ELR (cell line): ENCODE measurements at places on chromosomes 16 and 17.

GRCh38 chr17:80443916-80444643, 29.1 kb downstream of the ENDOV start:
- no peak for DNase-seq

DNA sequence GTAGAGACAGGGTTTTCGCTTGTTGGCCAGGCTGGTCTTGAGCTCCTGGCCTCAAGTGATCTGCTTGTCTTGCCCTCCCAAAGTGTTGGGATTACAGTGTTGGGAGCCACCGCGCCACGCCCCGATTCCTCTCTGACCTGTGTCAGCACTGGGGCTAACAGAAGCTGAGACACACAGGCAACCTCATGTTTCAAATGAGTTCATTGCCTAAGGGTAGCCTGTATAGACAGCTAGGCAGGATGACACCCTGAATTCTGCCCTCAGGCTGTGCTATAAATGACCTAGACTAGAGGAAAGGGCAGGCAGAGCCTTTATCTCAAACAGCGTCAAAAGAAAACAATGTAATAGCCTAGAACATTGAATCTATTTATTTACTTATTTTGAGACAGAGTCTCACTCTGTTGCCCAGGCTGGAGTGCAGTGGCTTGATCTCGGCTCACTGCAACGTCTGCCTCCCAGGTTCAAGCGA, 2.3 kb upstream of the CDK3 start:
- DNase-seq, result peak; percentile 81

GRCh38 chr16:11141409-11142260, 114.4 kb downstream of the SOCS1 start:
- no peak for DNase-seq

DNA sequence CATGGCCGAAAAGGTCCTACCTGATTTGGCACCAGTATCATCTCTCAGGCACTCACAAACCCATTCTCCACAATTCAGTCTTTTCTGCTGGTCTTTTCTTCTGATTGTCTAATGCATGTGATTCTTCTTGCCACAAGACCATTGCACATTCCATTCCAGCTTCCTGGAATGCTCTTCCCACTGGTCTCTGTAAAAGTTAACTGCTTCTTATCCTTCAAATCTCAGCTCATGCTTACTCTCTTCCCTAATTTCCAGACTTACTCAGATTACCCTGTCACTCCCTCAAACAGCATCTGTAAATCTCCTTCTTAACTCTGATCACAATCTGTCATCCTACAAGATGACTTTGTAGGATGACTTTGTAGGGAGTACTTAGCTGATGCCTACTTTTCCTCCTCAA, 320.2 kb downstream of the MAP2K6 start:
- no peak for DNase-seq

- no peak for DNase-seq
Measured at GRCh38 chr16:48636521-48636920, 26.5 kb upstream of the N4BP1 start.

- DNase-seq, result peak; percentile 15
Measured at GRCh38 chr16:22670551-22671041, 143.4 kb upstream of the HS3ST2 start.

DNA sequence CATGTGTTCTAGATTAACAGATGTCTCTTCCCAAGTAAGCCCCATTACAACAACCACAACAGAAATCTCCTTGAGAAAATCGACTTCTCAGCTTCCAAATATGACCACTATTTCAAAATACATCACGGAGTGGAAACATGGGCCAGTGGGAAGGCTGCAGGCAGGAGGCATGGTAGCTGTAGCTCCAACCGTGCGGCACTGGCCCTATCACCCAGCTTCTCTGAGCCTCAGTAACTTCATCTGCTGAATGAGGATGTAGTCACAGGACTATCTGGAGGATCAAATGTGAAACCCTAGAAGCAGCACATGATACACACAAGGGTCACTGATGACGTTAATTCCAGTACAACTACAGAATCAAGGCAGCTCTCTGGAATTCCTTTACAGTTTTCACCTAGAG, 112.2 kb downstream of the VPS53 start:
- DNase-seq, result no peak

GRCh38 chr17:17783116-17783824, 53.5 kb downstream of the SREBF1 start:
- peak; percentile 49 for DNase-seq

- peak; percentile 45 for DNase-seq
Measured at GRCh38 chr16:11350921-11351335, 5.7 kb downstream of the RMI2 start.

GRCh38 chr16:88526906-88527185, 43.4 kb upstream of the ZC3H18 start:
- DNase-seq, result no peak

- DNase-seq, result peak; percentile 55
Measured at GRCh38 chr17:64252831-64253230, 10.2 kb downstream of the TEX2 start.

DNA sequence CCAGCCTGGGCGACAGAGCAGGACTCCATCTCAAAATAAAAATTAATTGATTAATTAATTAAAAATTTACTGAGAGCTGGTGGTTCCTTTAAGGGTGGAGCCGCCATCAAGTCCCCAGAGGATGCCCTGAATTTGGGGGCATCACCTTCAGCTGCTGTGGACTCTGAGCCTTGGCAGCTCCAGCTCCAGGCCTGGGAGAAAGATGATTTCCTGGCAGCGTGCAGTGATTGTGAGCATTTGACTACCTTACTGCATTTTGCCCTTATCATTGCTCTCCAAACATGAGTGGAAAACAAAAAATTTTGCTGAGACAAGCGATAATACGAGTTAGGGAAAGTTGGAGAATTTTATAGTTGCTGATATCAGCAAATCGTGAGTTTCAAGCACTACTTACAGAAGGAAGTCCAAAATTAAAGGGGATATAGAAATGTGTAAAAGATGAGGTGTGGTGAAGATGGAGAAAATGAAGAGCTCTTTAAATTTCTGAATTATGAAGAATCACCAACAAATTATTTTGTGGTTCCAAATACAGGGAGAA, 2.6 kb upstream of the ITGAD start:
- DNase-seq, result no peak

GRCh38 chr17:37826497-37827430, 81.9 kb upstream of the HNF1B start:
- no peak for DNase-seq

GRCh38 chr17:50531428-50532025, 1.0 kb upstream of the EPN3 start:
- DNase-seq, result no peak
